ENCODE measurements at places on chromosomes 7 and 10. TPM values are rescaled to one million over a fixed set of nuclear protein-coding genes. Genes with fewer than 3 reads are reported as not detected.

DNA sequence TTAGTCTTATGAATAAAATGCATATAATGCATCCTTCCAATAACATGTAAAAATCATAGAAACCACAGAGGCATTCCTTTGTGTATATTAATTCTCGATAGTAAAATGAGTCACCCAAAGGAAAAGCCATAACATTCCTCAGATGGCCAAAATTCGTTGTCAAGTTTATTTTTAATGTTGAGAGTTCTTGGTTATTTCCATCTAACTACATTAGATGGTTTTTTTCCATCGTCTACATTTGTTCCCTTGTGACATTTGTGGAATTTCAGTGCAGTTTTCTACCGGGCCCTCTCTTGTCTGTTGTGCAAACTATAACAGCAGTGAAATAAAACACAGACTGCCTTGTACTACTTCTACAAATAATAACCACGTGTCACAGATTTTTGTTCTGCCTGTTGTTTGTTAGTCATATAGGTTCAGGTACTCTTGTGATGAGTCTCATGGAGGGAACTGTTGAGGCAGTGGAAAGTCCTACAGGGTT, 54.7 kb upstream of the CCAR1 start:
- DNase-seq = no peak

PRRT4 gene
- total RNA-seq = 2.4 TPM

HOXA4 gene
- total RNA-seq = 1.1 TPM

MKX gene
- 0.16 TPM for total RNA-seq

NME8 gene
- not detected for total RNA-seq
